ENCODE measurements at places on chromosomes 3 and 15. TPM values are rescaled to one million over a fixed set of nuclear protein-coding genes. Genes with fewer than 3 reads are reported as not detected.

RLBP1 gene
- total RNA-seq, result not detected

KIF7 gene
- 6.2 TPM for total RNA-seq

EDEM1 gene
- total RNA-seq, result 58.4 TPM

IQCF5 gene
- total RNA-seq, result not detected

PRR23C gene
- not detected for total RNA-seq

OCA2 gene
- total RNA-seq, result 0.55 TPM

DNA sequence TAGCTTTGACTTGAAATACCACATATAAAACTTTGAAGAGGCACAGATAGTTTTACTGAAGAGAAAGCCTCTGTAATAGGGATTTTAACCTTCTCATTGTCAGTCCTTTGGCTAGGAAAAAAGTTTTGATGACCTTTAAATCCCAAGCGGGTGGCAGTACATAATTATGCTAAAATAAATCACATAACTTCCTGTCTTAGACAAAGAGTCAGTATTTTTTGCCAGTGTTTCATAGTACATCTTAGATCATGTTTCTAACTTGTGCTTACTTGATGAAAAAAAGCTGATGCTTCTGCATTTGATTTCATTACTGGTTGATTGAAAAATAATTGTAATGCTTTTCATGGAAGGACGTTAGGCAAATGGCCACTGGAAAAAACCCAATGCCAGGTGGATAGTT is 5.8 kb downstream of the ST3GAL6 start:
- DNase-seq, result no peak

DNA sequence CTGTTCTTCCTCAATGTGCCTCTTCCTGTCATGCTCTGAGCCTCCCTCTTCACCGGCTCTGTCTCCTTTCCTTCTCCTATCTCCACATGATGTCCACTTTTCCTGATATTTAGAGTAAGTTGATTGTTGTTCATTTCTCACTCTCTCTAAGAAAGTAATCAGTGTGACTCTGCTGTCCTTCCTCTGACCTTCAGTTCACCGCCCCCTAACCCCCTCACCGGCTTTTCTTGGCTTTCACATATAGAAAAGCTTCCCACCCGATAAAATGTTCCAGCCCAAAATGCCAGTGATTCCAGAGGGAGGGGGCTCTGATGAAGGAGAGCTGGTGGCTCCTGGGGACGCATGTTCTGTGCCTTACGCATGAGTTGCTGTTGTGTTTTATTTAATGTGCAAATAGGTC is 120.5 kb upstream of the ABHD17C start:
- DNase-seq, result no peak

- no peak for DNase-seq
These were observed 91.9 kb downstream of the EPHB1 start for GRCh38 chr3:134886991-134887390.

DNA sequence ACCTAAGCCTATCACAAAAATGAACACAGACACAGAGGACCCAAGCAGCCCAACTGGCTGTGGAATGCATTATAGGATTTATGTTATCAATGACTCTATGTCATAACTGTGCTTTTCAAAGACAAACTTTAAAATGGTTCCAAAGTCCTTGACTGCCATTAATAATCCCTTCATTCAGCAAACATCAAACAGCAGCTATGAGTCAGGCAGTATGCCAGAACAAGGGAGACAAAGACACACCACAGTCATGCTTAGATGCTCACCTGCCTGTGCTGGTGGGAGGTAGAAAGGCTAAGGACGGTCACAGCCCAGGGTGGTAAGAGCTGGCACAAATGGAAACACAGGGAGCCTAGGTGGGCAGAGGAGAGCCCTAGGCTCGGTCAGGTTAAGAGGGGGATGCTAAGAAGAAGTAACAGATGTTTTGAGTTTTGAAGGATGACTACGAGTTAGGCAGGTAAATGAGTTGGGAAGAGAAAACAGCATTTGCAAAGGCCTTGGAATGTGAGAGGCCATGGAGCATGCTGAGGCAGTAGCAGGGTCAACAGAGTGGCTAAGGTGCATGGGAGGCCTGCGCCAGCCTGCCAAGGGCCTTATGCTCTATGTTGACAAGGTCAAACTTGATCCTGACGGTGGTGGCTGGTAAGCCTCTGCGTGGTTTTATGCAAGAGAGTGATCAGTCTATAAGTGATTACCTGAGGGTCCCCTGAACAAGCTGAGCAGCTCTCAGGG is 23.0 kb downstream of the NMNAT3 start:
- DNase-seq, result no peak

- DNase-seq, result no peak
These were observed 77.6 kb downstream of the ST8SIA2 start for GRCh38 chr15:92471288-92471687.

GRCh38 chr15:97463696-97464095 is 496.8 kb upstream of the ARRDC4 start:
- no peak for DNase-seq

- no peak for DNase-seq
These were observed 14.8 kb upstream of the SMAD3 start for GRCh38 chr15:67050522-67051087.

- DNase-seq, result no peak
These were observed 33.7 kb upstream of the SLC12A8 start for GRCh38 chr3:125246237-125246636.

DNA sequence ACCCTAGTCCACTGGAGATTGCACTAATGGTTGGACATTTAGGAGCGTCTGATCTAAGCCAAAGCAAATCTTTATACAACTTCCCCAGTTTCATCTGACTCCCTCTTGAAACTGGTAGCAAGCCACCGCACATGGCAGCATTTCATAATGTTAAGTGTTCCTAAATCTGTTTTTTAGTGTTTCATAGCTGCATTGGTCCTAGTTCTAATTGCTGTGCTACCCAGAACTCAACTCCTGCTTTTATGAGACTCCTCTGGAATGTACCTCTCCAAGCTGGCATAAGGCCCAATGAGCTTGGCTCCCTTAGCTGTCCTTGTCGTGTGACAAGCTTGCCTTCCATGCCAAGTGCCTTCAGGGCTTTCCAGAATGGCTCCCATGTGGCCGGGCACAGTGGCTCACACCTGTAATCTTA is 65.3 kb upstream of the FLNB start:
- DNase-seq, result no peak

- DNase-seq, result no peak
These were observed 30.4 kb upstream of the WWTR1 start for GRCh38 chr3:149688122-149688757.

DNA sequence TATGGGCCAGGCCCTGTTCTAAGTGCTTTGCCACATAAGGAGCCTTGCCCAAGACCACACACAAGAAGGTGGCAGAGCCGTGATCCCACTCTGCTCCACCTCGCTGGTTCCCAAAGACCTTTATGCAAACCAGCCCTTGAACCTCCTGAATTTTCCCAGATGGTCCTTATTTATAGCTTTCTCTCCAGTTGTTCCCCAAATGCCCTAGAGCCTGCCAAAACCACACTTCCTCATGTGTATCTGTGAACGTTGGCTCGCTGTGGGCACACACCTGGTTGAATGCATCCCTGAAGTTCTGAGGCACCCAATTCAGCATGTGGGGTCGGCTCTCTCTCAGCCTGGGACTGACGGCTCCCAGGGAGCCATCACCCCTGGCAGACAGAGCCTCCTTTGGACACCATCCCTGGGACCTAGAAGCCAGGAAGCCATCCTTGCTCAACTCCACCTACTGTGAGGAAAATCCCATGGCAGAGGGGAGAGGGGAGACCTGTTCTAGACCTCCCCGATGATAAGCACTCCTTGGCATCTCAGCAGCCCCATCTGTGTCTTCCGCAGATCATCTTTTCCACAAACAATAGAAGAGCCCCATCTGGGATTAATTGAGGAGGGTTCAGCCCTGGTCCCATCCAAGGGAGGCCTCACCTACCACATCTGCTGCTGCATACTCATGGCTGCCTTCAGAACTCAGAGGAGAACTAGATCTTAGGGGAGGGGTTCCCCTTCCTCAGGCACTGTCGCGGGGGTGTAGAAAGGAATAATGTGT is 42.3 kb upstream of the LIMD1 start:
- no peak for DNase-seq

DNA sequence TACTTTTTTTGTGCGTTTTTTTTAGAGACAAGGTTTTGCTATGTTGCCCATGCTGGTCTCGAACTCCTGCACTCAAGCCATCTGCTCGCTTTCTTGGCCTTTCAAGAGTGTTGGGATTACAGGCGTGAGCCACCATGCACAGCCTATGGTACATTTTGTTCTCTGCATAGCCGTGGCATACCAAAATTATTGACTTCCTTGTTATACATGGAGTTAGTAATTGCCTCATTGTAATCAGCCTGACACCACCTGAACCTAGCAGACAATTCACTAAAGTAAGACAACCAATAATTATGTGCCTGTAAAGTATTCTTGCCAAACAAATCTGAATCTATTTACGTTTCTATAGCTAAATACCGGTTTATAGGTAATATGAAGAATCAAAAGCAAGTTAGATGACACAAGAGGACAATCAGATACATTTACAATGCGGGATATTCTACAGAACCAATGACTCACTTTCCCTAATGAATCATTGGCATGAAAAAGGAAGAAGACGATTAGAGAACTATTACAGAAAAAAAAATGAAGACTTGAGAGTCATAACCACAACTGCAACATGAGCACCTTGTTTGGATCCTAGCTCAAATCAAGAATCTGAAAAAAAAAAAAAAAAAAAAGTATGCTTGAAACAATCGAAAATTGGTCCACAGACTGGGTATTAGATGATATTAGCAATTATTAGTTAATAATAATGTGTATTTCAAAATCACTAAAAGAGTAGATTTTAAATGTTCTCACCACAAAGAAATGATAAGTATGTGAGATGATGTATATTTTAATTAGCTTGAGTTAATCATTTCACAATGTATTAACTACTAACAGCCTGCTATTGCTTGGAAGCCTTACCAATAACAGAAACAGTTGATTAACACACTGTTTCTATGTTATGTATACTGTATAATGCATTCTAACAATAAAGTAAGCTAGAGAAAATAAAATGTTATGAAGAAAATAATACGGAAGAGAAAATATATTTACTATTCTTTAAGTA is 7.1 kb downstream of the GUCA1C start:
- no peak for DNase-seq

GRCh38 chr15:39651295-39651694 is 70.4 kb downstream of the THBS1 start:
- no peak for DNase-seq

DNA sequence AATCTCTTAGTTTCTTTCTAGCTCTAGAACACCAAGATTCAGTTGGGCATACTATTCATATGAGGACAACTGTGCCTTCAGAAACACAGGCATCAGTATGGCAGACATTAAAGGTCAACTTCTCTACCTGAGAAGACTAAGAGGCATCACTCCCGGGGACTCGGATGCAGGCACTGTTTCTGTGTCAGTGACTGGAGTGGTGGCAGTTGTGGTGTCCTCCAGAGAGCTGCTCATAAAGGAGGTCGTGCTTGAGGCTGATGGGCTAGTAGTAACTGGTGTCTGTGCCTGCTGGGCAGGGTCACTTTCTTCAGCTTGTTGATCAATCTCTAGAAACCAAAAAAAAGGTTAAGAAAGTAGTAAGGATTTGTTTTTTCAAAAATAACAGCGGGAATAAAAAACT is 75.2 kb downstream of the FBXL22 start:
- DNase-seq, result no peak

GRCh38 chr15:79849789-79850188 is 47.0 kb downstream of the MTHFS start:
- DNase-seq, result no peak

- DNase-seq, result no peak
These were observed 38.0 kb downstream of the BBS4 start for GRCh38 chr15:72724028-72724427.

Data from uterus (tissue), 4 donors.